ENCODE measurements at places on chromosomes 1 and 21.

- no peak for DNase-seq
Observed at GRCh38 chr1:30907481-30908315, 860 bp downstream of the SDC3 start.

DNA sequence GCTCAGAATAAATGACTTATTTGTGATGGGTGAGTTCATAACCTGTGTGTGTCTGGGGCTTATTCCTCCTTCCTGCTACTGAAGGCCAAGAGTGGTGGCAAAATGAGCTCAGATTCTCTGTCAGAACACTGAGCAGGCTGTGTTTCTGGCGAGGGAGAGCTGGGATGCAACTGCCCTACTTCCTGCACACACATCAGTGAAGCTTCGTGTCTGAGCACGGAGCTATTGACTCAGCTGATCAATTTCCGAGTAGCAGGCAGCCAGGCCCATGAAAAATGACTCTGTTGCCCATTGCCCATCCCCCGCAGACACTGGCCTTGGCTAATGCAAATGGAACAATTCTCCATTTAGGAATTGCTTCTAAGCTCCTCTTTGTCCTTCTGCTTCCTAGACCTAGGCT, 27.7 kb downstream of the TNR start:
- DNase-seq: no peak

DNA sequence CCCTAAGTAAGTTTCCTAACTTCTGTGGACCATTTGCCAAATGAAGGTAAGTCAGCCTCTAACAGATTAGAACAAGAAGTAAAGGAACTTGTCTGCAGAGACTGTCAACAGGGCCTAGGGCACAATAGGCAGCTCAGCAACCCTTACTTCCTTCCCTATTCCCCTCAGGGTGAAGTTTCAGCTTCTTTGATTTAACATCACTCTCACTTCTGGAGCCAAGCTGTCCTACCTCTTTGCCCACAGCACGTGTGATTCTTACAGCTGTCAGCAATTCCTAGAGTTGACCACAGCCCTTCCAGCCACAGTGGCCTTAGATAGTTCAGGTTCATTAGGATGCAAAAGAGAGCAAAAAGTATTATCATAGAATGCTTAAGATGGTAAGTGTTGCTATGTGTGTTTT, 7.6 kb upstream of the EIF4G3 start:
- no peak for DNase-seq

GRCh38 chr21:42614811-42615351, 38.5 kb upstream of the PDE9A start:
- peak; percentile 82 for DNase-seq

GRCh38 chr21:26130249-26130881, 40.2 kb downstream of the APP start:
- DNase-seq: no peak

Measured in mesenteric fat pad (tissue), 1 donor.